ENCODE measurements at places on chromosomes 11 and 22.

GRCh38 chr11:3903207-3903896 is 47.9 kb downstream of the STIM1 start:
- DNase-seq = no peak

- DNase-seq = no peak
These were observed 5.1 kb downstream of the MPZL3 start for GRCh38 chr11:118247041-118247440.

DNA sequence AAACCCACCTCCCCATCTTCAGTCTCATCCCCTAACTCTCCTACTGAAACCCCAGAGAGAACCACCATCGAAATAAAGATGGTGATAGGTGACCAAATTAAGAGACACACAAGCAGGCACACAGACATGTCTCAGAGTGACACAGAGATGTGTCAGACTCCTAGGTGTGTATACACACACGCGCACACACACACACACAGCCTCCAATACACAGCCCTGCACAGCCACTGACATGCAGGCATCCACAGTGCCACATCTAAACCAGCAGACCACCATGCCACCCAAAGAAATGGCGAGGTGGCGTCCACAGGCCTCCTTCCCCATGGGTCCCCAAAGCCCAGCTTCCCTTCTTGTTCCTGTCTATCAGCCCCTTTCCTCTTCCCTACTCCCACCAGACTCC is 27.4 kb downstream of the NRXN2 start:
- DNase-seq = no peak

DNA sequence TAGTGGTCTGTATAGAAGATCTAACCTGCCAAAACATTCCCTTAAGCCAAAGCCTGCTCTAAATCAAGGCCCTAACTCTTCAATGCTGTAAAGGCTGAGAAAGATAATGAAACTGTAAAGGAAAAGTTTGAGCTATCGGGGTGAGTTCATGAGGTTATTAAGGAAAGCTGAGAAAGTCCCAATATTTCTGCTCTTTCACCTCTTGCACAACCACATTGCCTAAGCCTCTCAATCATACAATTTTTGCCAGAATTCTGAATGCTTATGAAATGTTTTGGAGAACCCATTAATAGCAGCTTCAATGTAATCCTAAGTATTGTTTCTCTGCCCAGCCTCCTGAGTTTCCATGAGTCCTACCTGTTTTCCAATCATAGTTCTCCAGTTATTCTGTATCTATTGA is 373.2 kb downstream of the LUZP2 start:
- DNase-seq = no peak

GRCh38 chr11:42786981-42787380 is 524.8 kb upstream of the API5 start:
- no peak for DNase-seq

DNA sequence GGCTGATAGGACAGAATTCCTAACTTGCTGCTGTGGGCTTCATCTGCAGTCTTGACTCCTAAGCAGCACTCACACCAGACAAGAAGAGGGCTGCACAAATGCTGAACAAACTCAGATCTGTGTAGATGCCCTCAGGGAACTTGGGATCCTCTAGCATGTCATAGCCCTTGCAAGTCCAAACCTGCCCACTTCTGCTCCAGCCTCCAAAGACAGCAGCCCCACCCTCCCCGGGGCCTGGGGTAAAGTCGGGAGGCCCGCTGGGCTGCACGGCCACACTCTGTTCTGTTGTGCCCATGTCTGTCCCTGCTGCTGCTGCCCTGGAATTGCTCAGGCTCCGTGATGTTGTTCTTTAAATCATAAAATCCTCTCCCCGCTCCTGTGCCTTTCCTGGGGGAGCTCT is 28.3 kb downstream of the DRD2 start:
- no peak for DNase-seq

DNA sequence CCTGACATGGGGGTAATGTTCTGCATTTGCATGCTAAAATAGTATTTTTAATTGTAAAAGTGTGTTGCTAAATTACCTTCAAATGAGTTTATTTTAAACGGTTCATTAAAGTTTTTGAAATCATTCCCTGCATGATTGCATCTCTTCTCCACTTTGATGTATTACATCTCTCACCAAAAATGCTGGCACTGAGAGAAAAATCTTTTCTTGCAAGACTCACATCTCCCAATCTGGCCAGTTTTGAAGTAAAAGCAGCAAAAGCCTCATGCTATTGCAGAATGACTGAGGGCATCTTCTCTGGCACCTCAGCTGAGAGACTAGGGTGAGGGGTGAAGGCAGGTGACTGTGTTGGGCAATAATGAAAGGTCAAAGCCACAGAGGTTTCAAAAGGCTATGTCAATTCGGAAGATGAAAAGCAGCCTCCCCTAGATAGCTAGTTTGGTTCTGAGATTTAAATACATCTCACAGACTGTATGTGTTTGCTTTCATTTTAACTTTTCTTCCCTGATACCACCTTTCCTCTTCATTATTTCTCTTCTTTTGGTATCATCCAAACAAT is 292.2 kb upstream of the RAG2 start:
- no peak for DNase-seq

DNA sequence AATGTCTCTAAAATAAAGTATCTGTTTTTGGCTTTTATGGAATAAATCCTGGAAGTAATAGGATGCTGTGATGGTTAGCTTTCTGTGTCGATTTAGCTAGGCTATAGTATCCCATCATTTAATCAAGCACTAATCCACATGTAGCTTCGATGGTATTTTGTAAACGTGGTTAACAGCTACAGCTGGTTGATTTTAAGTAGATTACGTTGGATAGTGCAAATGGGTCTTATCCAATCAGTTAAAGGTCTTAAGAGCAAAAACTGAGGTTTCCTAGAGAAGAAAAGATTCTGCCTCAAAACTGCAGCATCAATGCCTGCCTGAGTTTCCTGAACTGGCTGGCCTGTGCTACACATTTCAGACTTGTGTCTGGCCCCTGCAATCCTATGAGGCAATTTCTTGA is 314.2 kb upstream of the SORL1-AS1 start:
- DNase-seq = no peak

GRCh38 chr11:17514476-17514875 is 29.7 kb downstream of the USH1C start:
- no peak for DNase-seq

- DNase-seq = no peak
These were observed 198.1 kb upstream of the SEZ6L start for GRCh38 chr22:25970999-25971811.

GRCh38 chr22:45887202-45888131 is 89.5 kb downstream of the WNT7B start:
- DNase-seq = no peak

DNA sequence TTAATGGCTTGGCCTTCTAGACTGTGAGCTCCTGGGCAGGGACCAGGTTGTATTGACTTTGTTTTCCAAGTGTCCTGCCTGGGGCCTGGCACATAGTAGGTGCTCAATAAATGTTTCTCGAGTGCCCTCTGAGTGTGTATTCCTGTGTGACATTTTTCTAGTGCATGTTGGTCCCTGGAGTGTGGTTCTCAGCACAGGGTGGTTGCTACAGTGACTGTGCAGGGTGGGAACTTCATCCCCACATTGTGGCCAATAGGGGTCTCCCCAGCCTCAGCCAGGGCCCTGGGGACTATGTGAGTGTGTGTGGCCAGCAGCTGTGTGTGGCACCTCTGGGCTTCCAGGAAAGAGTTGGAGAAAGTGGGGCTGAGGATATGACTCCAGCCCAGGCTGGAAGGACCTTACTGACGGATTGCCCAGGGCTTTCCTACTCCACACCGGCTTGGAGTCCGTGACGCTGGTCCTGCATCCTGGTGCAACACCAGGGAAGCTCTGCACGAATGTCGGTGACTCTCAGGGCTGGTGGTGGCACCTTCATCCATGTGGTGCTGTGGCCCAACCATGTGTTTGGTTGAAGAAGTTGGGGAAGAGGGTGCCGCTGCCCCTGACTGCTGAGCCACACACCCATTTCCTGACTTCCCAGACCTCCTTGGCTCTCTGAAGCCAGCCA is 9.0 kb upstream of the MARK2 start:
- no peak for DNase-seq

GRCh38 chr11:76856571-76856970 is 4.1 kb upstream of the ACER3 start:
- no peak for DNase-seq

GRCh38 chr11:624705-625635 is at the start of gene CDHR5:
TSS of gene CDHR5 (minus strand) at chr11:624955. CDS start at chr11:624902, 53 bp downstream.
- no peak for DNase-seq

DNA sequence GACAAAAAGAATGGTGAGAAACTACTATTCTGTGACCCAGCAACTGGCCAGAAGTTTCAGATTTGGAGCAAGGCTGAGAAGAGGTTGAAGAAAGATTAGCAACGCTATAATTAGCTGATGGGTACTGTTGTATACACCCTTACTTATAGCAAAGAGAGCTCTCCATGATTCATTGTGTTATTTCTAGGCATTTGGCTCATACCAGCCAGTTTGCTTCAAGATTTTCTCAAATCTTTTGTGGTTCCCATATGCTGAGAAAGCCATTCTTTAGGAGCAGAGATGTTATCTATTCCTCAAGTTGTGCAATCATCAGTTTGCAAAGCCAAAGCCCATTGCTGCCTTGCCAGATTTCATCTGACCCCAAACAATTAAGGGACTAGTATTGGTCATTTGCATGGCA is 179.4 kb downstream of the ETS1 start:
- peak; percentile 86 for DNase-seq

DNA sequence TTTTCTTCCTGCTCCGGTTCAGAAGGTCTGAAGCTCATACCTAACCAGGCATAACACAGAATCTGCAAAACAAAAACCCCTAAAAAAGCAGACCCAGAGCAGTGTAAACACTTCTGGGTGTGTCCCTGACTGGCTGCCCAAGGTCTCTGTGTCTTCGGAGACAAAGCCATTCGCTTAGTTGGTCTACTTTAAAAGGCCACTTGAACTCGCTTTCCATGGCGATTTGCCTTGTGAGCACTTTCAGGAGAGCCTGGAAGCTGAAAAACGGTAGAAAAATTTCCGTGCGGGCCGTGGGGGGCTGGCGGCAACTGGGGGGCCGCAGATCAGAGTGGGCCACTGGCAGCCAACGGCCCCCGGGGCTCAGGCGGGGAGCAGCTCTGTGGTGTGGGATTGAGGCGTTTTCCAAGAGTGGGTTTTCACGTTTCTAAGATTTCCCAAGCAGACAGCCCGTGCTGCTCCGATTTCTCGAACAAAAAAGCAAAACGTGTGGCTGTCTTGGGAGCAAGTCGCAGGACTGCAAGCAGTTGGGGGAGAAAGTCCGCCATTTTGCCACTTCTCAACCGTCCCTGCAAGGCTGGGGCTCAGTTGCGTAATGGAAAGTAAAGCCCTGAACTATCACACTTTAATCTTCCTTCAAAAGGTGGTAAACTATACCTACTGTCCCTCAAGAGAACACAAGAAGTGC is 661 bp upstream of the MALAT1 start:
- no peak for DNase-seq

DNA sequence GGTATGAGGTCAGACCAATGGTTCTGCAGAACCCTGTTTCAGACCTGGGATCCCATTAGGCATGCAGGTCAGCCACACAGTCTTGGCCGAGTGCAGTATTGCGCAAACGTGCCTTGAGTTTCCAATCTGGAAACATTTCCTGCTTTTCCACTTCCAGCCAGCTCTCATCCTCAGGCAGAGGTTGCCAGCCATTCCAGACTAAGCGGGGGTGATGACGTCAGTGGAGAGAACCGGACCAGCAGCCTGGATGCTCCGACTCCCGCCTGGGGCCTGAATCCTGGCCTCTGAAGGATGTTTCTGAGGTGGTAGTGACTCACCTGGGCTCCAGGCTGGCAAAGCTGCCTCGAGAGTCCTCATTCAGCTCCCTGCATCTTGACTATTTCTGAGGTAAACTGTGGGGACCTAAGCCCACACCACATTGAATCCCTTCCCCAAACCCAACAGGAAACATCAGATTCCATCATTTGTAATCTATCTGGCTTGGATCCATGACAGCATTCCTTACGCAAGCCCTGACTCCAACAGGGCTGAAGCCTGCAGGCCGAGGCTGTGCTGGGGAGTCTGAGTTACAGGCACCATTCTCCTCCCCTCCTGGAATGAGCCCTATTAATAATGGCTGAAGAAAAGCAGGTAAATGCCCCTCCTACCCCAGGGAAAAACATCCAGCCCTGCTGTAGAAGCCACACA is 83.0 kb downstream of the ABTB2 start:
- peak; percentile 95 for DNase-seq

- DNase-seq = peak; percentile 77
These were observed 56.4 kb downstream of the PARVA start for GRCh38 chr11:12433571-12434324.

DNA sequence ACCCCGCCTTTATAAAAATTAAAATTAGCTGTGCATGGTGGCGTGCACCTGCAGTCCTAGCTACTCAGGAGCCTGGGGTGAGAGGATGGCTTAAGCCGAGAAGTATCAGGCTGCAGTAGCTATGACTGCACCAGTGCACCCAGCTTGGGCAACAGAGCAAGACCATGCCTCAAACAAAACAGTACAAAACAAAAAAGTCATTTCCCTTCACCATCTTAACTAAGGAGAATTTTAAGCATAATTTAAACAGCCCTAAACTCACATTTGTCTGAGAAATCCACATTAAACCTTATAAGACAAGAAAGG is 23.3 kb upstream of the TFIP11 start:
- DNase-seq = no peak

DNA sequence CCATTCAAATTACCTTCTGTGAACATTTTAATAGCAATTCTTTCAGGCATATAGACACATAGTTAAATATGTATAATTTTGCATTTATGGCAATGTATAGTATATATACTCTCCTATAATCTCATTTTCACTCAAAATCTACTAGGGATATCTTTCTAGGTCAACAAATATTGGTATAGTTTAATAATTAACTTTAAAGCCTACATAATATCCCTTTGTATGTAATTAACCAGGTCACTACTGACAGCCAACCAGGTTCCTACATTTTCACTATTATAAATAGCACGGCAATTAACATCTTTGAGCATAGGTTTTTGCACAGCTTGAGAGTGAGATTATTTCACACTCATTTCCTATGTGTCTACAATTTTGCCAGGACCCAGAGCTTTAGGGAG is 15.8 kb downstream of the OR2AG2 start:
- no peak for DNase-seq

GRCh38 chr11:14927146-14927545 is 35.1 kb upstream of the CYP2R1 start:
- DNase-seq = no peak

DNA sequence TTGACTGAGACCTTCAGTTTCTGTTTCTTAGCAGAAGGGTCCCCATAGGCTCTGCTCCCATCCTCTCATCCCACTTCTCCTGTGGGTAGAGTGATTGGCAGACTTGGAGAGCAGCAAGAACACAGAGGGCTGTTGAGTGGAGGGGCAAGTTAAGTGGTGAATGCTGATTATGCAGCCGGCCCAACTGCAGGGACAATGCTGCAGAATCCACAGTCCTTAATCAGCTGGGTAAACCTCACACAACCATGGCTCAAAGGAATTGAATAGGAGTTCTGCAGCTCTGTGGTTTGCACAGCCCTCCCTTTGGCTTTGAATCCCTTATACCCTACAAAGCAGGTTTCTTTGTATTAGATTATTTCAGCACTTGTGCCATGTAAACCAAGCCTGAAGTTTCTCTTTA is 161.1 kb downstream of the NAV2 start:
- DNase-seq = no peak

- no peak for DNase-seq
These were observed 69.8 kb downstream of the FBLN1 start for GRCh38 chr22:45572444-45572843.
